ENCODE measurements at places on chromosomes 11 and 22.

GRCh38 chr11:5608808-5609207 lies 12.4 kb downstream of the TRIM6 start:
- DNase-seq, result no peak

GRCh38 chr22:47151490-47151889 lies 389.0 kb downstream of the TBC1D22A start:
- DNase-seq, result peak; percentile 52

- DNase-seq, result no peak
These were observed 40.0 kb downstream of the ZC3H12C start for GRCh38 chr11:110133160-110133559.

GRCh38 chr11:64268025-64268892 lies 16.2 kb downstream of the BAD start:
- no peak for DNase-seq

- DNase-seq, result peak; percentile 16
These were observed 345.4 kb upstream of the KIRREL3 start for GRCh38 chr11:127345819-127346459.

- DNase-seq, result no peak
These were observed 20.5 kb downstream of the UBE2L3 start for GRCh38 chr22:21587803-21588611.
